NCI-H510A treated with DMSO at 0.1 percent for 48 hours (cell line): ENCODE measurements at places on chromosomes 3 and 15.

DNA sequence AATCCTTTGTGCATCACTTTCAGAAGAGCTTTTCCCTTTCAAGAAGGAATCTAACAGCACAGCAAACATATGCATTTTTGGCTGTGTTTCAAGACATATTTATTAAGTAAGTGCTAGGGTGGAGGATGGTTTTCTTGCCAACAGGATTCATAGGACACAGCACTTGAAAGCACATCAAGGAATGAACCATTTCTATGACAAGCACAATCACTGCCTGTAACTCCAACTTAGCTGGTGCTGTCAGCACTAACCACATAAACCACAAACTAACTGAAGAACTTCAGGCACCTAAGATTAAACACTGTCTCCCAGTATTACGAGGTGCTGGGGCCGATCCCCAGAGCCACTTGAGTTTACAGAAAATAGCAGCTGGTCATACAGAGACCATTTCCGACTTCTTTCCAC, 35.4 kb upstream of the SPRED1 start:
- no peak for DNase-seq

- DNase-seq = peak; percentile 20
Measured at GRCh38 chr3:53890726-53891475, 758 bp downstream of the SELENOK start.

GRCh38 chr3:90134090-90134489, 1026.7 kb downstream of the EPHA3 start:
- no peak for DNase-seq

GRCh38 chr3:119293105-119293870, 895 bp upstream of the ARHGAP31 start:
- DNase-seq = no peak

GRCh38 chr3:141550926-141551665, 64.3 kb downstream of the RASA2 start:
- DNase-seq = no peak

- DNase-seq = no peak
Measured at GRCh38 chr3:61627768-61628185, 66.4 kb downstream of the PTPRG start.

DNA sequence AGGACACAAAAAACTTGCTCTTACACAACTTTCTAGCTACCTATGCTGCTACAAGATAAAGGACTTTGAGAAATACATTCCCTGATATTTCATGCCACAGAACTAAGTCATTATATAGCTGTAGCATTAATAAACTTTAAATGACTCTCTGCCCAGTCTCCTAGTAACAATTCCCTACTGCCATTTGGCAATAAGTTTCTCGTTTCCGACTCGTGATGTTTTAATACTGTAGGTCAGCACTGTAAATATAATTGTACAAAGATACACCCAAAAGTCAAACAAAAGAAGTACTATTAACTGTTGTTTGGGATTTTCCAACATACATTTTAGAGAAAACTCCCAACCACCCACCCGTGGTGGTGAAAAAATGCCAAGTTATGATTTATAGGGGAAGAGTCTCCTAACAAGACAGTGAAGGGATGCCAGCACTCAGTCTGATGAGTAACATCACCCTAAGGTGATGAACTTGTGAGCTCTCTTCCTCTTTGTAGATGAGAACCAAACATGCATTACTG, 132.2 kb downstream of the DUT start:
- no peak for DNase-seq

GRCh38 chr3:179451265-179452175, at the start of gene GNB4:
Gene GNB4, minus strand, starts transcription at chr3:179451470. Its CDS starts 25,270 bp downstream, at chr3:179426200.
- peak; percentile 65 for DNase-seq
